Psoas muscle (tissue), 8 donors: ENCODE measurements at places on chromosomes 16 and 17. TPM values are rescaled to one million over a fixed set of nuclear protein-coding genes. Genes with fewer than 3 reads are reported as not detected.
A peak's percentile ranks its signal among the peaks of the same experiment; 100 is the strongest.

- H3K27me3 ChIP-seq, result no peaks in the 10 kb centered on the region
- H3K4me1 ChIP-seq, result no peaks in the 10 kb centered on the region
- peak overlapping the region; percentile 18 for H3K4me3 ChIP-seq
- DNase-seq, result no peak
- no peak overlapping the region for H3K27ac ChIP-seq
These were observed 78.0 kb upstream of the AMZ2 start for GRCh38 chr17:68169840-68170239.

GRCh38 chr17:8698162-8698971, 46.3 kb downstream of the CCDC42 start:
- H3K27me3 ChIP-seq, result peaks cover 16% of the 10 kb centered on the region
- no peaks in the 10 kb centered on the region for H3K4me1 ChIP-seq
- no peak for DNase-seq

GRCh38 chr17:82616021-82616711, 32.1 kb downstream of the WDR45B start:
- H3K4me1 ChIP-seq, result no peaks in the 10 kb centered on the region
- H3K4me3 ChIP-seq, result no peak overlapping the region
- no peak for DNase-seq

- H3K4me3 ChIP-seq, result no peak overlapping the region
- DNase-seq, result no peak
- no peaks in the 10 kb centered on the region for H3K4me1 ChIP-seq
- H3K36me3 ChIP-seq, result no peaks in the 10 kb centered on the region
- no peaks in the 10 kb centered on the region for H3K27me3 ChIP-seq
These were observed 20.2 kb downstream of the TBCD start for GRCh38 chr17:82772026-82772425.

- no peak for DNase-seq
- no peak overlapping the region for H3K4me3 ChIP-seq
- no peaks in the 10 kb centered on the region for H3K27me3 ChIP-seq
- H3K27ac ChIP-seq, result no peak overlapping the region
- no peaks in the 10 kb centered on the region for H3K4me1 ChIP-seq
- no peaks in the 10 kb centered on the region for H3K36me3 ChIP-seq
These were observed 3.7 kb upstream of the DRC7 start for GRCh38 chr16:57690782-57691471.

- H3K4me3 ChIP-seq, result no peak overlapping the region
- no peaks in the 10 kb centered on the region for H3K4me1 ChIP-seq
- H3K27me3 ChIP-seq, result no peaks in the 10 kb centered on the region
These were observed 54.9 kb downstream of the RGS9 start for GRCh38 chr17:65191811-65192740.

- no peak for DNase-seq
- H3K4me3 ChIP-seq, result no peak overlapping the region
- H3K36me3 ChIP-seq, result no peaks in the 10 kb centered on the region
- peaks cover 13% of the 10 kb centered on the region for H3K27me3 ChIP-seq
- H3K4me1 ChIP-seq, result no peaks in the 10 kb centered on the region
These were observed 42.3 kb downstream of the TBX4 start for GRCh38 chr17:61494325-61495160.

The SMTNL2 gene
- 328 TPM for total RNA-seq

GRCh38 chr17:80955671-80956280, 35.9 kb upstream of the CHMP6 start:
- H3K27ac ChIP-seq, result no peak overlapping the region
- DNase-seq, result no peak
- H3K36me3 ChIP-seq, result peaks cover 26% of the 10 kb centered on the region
- H3K4me3 ChIP-seq, result no peak overlapping the region
- H3K4me1 ChIP-seq, result peaks cover 21% of the 10 kb centered on the region

DNA sequence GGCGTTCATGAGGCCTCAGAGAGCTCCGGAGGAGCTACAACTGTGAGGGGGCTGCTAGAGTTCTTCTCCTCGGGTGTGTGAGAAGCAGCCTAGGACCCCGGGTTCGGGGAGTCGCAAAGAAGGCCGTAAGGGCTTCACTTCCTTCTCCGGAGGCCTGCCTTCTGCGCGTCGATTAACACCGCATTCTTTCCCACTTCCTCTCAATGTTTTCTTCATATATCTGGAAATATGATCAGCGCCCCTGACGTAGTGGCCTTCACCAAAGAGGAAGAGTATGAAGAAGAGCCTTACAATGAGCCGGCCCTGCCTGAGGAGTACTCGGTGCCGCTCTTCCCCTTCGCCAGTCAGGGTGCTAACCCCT, 449 bp downstream of the SMCR8 start:
- H3K4me3 ChIP-seq, result peak overlapping the region; percentile 99
- peaks cover 63% of the 10 kb centered on the region for H3K4me1 ChIP-seq
- peaks cover 66% of the 10 kb centered on the region for H3K36me3 ChIP-seq
- no peaks in the 10 kb centered on the region for H3K27me3 ChIP-seq
- no peak for DNase-seq

DNA sequence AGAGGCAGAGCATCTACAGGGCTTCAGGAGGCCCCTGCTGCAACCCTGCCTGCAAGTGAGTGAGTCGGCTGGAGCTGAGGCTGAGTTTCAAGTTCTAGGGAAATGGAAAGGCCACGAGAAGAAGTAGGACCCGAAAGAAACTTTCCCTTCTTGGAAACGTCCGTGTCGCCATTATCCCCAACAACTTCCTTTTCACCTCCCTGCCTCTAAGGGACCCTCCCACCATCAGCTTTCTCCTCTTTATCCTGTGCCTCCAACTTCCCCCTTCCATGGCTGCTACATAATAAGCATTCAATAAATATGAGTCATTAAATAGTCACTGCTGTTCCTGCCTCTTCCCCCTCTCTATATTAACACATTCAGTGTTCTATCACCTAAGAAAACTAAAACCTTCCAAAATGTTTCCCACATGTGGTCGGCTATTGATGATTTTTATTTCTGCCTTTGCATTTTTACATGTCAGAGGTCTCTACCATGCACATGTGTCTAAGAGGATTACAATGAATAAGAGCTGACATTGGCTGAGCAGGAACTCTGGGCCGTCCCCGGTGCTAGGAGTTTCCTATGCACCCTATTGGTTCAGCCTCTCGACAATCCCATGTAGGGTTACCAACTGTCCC, 115.9 kb upstream of the TNRC6C start:
- H3K27me3 ChIP-seq, result no peaks in the 10 kb centered on the region
- H3K27ac ChIP-seq, result peak overlapping the region; percentile 73
- DNase-seq, result no peak

DNA sequence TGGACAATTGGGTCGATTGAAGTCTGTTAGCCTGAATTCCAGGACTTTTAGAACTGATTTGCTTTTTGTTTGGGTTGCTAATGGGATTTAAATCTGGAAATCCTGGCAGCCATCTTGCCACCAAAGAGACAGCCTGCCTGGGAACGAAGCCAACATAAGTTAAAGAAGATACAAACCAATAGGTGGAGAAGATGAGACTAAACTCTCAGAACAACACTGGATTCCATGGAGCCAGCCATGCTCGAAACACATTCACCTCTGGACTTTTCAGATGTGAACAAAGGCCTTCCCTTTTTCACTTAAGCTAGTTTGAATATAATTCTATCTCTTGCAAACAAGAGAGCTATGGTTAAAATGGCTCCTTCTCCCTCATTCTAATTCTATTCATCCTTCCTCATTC, 135.9 kb downstream of the TOX3 start:
- no peak overlapping the region for H3K27ac ChIP-seq
- no peak overlapping the region for H3K4me3 ChIP-seq
- DNase-seq, result no peak

- no peak for DNase-seq
- H3K4me1 ChIP-seq, result peaks cover 10% of the 10 kb centered on the region
- H3K27ac ChIP-seq, result no peak overlapping the region
- H3K27me3 ChIP-seq, result no peaks in the 10 kb centered on the region
These were observed 31.0 kb upstream of the SLC5A10 start for GRCh38 chr17:18920911-18921441.

DNA sequence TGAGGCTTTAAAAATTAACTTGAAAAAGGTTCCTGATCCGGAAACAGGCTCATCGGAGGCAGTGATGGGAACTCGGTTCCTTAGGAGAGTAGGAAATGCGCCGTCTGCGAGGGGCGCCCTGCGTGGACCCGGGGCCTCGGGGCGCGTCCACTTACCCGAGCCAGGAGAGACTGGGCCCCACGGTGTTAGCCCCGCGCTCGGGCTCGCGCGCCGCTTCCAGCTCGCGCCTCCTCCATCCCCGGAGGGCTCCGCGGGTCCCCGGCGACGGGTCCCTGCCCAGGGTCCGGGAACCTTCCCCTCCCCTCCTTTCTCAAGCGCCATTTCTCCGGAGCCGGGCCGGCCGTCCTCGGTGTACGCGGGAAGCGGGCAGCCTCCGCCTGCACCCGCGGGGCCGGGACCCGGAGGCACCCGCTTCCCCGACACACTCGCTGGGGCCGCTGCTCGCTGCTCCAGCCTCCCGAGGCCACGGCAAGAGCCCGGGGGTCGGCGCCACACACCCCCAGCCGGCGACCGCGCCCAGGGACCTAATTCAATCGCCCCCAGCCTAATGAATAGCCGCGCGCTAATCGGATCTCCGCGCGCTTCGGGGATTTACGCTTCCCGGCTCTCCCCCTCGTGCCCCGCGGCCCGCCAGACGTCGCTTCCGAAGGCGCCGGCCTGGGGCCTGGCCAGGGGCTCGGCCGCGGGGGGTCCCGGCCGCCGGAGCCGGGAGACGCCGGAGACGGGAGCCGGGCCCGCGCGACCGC, 2.2 kb upstream of the BAHCC1 start:
- H3K36me3 ChIP-seq, result no peaks in the 10 kb centered on the region
- H3K4me3 ChIP-seq, result peak overlapping the region; percentile 76
- DNase-seq, result peak; percentile 77
- peak overlapping the region; percentile 99 for H3K27ac ChIP-seq
- H3K4me1 ChIP-seq, result peaks cover 39% of the 10 kb centered on the region

The MARCHF10 gene
- not detected for total RNA-seq

The DNAAF8 gene
- total RNA-seq, result 0.42 TPM

The PRAC2 gene
- not detected for total RNA-seq

- peak overlapping the region; percentile 74 for H3K27ac ChIP-seq
- no peaks in the 10 kb centered on the region for H3K27me3 ChIP-seq
- DNase-seq, result no peak
- H3K36me3 ChIP-seq, result no peaks in the 10 kb centered on the region
- no peak overlapping the region for H3K4me3 ChIP-seq
- peaks cover 51% of the 10 kb centered on the region for H3K4me1 ChIP-seq
These were observed 15.5 kb downstream of the GFOD2 start for GRCh38 chr16:67703626-67704025.

DNA sequence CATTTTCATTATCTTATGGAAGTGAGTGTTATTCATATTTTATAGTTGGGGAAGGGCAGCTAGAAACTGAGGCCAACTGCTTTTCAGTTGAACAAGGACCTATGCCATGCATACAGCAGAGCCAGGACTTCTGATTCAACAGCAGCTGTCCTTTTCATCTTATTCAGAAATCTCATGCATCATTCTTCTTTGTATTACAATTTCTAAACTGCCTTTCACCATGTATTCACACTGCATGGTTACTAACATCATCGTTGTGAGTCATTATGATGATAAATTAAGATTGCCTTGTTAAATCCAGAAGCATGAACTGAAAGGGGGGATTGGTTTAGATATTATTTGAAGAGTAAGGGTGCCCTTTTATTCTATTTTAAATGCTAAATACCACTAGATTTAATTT, 1470.1 kb upstream of the GOT2 start:
- no peak for DNase-seq
- H3K27ac ChIP-seq, result no peak overlapping the region
- H3K4me1 ChIP-seq, result no peaks in the 10 kb centered on the region
- H3K27me3 ChIP-seq, result no peaks in the 10 kb centered on the region
